ENCODE measurements at places on chromosomes 12 and 14. TPM values are rescaled to one million over a fixed set of nuclear protein-coding genes. Genes with fewer than 3 reads are reported as not detected.

TAS2R42 gene
- total RNA-seq, result not detected

HAL gene
- 1.1 TPM for total RNA-seq

OTOGL gene
- 0.27 TPM for total RNA-seq

KRT74 gene
- not detected for total RNA-seq

RFX4 gene
- total RNA-seq, result not detected

MIP gene
- not detected for total RNA-seq

CISTR gene
- not detected for total RNA-seq

SCAF11 gene
- 84.8 TPM for total RNA-seq

AREL1 gene
- 37.2 TPM for total RNA-seq

OR6C3 gene
- total RNA-seq, result not detected
